Neural progenitor cell (in vitro differentiated cells): ENCODE measurements at places on chromosomes 7 and 10. TPM values are rescaled to one million over a fixed set of nuclear protein-coding genes. Genes with fewer than 3 reads are reported as not detected.
A peak's percentile ranks its signal among the peaks of the same experiment; 100 is the strongest.

The FAM237B gene
- not detected in 2 replicates for total RNA-seq

The MMP21 gene
- total RNA-seq: not detected in 2 replicates

The ANKRD26 gene
- 16.8 and 22.7 TPM in 2 replicates for total RNA-seq

- no peak for DNase-seq
Observed at GRCh38 chr7:138948403-138948802, 32.8 kb downstream of the KIAA1549 start.

DNA sequence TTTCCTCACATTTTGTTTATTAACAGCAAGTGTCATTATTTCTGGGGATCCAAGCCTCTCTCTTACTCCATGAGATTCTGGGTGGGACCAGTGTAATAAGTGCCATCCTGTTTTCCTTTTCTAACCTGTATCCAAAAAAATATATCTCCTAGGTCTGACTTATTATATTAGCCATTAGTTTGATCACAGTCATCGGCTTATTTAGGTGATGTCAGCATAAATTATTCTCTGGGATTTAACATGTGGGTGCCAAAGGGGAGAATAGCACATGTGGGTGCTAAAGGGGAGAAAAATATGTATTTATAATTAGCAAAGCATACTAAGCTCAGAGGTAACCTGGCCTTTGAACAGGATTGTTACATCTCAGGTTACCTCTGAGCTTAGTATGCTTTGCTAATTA lies 293.8 kb upstream of the SEMA3D start:
- no peak for DNase-seq

- DNase-seq: no peak
Observed at GRCh38 chr10:59674215-59674836, 35.3 kb downstream of the SLC16A9 start.

- peak; percentile 73 for DNase-seq
Observed at GRCh38 chr7:55593515-55594318, 21.4 kb upstream of the VOPP1 start.

DNA sequence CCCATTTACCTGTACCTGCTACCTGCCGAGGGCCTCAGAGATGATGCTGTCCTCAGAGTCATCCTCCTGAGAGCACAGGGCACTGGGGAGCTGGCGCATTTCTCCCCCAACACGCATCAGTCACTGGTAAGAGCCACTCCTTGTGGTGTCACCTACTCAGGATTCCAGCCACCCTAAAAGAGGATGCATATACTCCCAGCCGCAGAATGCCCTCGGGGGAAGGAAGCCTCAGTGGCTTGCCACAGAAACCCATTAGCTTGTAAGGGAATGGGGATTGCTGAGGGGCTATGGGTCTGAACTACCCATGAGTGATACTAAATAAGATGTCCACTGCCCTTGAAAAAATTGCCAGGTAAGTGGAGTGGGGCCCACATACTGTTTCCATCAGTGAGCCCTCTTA lies 279.2 kb downstream of the WDR11 start:
- no peak for DNase-seq

DNA sequence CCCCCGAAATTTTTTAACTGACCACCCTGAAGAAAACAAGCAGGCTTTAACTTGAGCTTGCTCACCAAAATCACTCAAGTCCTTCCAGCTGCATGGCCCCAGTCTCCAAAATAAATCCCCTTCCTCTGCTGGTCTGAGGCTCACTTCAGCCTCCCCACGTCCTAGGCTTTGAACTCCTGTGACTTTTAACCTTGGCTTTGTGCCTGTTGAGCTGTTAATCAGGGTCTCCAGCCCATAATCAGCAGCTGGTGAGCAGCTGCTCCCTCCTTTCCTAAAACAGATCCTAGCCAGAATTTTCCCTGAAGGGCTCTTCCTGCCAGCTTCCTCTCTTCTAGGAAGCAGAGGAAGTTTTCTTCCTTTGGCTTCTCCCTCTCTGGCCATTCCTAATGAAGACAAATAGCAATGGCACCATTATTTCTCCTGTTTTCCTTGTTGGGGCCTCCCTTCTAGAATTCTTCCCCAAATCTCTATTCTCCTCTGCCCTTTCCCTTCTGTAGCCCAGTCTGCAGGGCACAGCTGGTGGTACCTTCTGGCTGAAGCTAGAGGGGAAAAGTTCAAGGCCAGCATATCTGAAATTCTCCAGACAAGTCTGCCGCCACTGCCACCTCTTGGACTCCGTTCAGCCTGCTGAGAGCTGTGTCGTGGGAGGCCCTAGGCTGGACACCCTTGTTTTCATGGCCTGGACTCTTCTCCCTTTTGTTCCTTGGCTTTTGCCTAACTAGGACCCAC lies 152.1 kb downstream of the NOC3L start:
- no peak for DNase-seq

- DNase-seq: peak; percentile 97
Observed at GRCh38 chr7:55365675-55366460, 731 bp downstream of the LANCL2 start.

GRCh38 chr7:1232623-1233332 lies at the start of gene UNCX:
Gene UNCX (plus strand): TSS chr7:1232872. CDS start chr7:1233018, 146 bp downstream.
- DNase-seq: peak; percentile 83

- no peak for DNase-seq
Observed at GRCh38 chr7:18505870-18506460, 10.4 kb downstream of the HDAC9 start.
